ENCODE measurements at places on chromosomes 11 and 22. TPM values are rescaled to one million over a fixed set of nuclear protein-coding genes. Genes with fewer than 3 reads are reported as not detected.

DNA sequence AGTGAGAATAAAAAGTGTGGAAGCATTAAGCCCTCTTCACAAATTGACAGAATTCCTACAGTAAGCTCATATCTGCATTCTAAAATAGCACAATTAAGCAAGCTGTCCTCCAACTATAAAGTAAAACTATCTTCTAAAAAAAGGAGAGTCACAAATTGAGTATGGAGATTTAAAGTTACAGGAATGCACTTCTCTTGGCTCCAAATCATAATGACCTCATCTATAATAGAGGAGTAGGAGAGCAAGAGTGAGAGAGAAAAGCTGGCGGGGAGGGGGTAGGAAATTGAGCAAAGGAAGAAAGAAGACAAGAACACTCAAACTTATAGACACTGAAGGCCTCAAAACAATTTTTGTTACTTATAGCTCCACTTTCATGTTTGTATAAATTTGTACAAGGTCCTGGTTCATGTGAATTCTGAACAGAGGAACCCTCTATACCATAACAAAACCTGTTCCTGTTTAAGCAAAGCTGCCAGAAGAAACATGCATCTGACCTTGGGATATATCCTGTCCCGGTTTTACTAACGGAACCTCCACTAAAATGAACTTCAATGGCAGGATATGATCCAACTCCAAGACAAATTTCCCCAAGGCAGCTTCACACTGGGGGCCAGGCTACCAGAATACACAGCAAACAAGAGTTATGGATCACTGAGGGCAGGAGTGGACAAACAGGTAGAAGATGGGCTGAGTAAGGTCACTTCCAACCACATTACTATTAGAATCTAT, 37.2 kb downstream of the SLC35F2 start:
- DNase-seq: no peak

DNA sequence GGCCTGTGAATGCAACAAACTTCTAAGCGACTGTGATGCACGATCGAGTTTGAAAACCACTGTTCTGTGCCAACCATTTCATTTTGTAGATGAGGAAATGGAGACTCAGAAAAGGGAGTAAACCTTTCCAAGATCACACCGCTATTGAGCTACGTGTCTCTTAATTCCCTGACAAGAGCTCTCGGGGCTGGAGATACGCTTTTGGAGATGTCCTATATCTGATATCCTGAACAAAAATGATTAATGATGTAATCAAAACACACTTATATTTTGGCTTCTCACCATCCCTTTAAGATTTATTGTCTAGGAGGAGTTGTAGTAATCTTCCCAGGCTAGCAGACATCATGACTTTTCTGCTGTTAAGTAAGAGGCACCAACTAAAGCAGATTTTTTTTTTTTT, 1.7 kb upstream of the PARVA start:
- DNase-seq: no peak

Gene FERMT3
- 1.9 TPM for polyA plus RNA-seq

Gene TUBA8
- polyA plus RNA-seq: 1.3 TPM

GRCh38 chr11:123672568-123672967, 18.1 kb upstream of the SCN3B start:
- no peak for DNase-seq

Gene DRICH1
- not detected for polyA plus RNA-seq

DNA sequence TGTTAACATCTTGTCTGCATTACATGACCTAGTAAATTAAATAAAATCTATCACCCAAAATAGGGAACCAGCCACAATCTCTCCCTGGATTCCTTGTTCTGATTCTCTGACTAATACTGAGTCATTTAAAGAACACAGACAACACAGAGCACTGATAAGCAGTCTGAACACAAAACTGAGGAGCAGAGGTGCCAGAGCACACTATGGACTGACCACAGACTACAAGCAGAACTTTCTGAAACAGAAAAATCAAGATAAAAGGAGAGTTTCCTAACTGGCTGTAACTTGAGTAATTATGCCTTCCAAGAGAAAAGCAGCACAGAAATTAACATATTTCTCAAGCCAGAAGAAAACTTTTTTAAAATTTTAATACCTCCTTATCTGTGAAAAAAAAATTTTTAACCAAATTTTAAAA, 128.8 kb downstream of the SGSM3 start:
- peak; percentile 97 for DNase-seq

GRCh38 chr11:126082251-126083109, 19.8 kb upstream of the CDON start:
- no peak for DNase-seq

DNA sequence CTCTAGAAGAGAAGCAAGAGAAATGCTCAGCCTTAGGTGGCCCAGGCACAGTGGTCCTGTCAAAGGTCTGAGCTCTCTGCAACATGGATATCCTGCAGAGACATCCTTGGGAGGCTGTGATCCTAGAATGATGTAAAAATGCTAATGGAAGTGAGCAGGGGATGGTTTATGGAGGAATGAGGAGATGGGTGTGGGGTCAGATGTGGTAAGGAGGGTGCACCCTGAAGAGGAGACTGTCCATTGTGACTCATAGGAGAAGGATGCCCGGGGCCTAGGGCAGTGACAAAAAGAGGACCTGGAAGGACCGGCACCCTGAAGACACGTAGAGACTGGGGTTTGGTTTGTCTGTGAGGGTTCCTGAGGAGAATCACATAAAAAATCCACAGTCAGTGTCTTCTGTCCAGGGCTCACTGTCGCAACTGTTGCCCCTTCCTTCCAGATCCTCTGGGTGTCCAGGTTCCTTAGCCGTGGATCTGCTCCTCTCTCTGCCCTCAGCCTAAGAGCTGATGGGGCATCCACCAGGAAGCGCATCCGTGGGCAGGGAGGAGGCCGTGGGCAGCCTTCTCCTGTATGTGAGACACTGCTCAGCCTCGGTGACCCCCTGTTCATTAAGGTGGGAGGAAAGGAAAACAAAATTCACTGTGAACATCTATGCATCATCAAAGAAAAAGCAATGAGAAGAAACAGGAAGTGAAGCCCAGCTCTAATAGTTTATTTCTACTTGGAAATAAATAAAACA, 110.7 kb downstream of the VPREB1 start:
- DNase-seq: no peak

GRCh38 chr11:61587541-61587941, 6.7 kb upstream of the SYT7 start:
- DNase-seq: no peak

DNA sequence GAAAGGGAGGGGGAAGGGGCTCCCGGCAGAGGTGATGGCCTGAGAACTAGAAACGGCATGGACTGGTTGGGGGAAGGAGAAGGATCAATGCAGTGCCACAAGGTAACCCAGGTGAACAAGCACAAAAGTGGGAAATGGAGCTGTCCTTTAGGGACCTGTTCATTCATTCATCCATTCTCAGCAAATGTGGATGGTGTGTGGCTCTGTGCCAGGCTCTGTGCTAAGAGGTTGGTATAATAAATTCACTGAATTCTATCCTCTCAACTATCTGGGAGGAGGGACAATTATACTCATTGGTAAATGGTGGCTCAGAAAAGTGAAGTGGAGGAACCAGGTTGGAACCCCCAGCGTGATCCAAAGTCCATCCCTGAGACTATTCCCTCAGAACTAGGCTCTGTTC, 18.6 kb upstream of the ARAP1 start:
- DNase-seq: no peak

DNA sequence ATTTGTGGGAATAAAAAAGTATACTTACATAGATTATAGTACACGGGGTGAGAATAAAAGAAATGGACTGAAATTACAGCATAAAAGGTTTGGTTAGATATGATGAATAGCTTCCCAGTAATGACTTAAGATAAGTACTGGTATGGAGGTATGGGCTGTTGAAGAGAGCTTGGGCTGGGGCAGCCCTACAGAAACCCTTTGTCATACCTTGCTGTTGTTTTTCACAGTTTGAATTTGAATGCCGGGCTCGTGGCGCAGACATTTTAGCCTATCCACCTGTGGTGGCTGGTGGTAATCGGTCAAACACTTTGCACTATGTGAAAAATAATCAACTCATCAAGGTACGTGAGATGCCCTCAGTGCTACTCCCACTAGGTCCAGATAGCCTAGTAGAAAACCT, 42.3 kb upstream of the RBX1 start:
- no peak for DNase-seq

- DNase-seq: no peak
Measured at GRCh38 chr22:24159650-24160049, 21.6 kb upstream of the SUSD2 start.

Gene FOLR3
- 0.85 TPM for polyA plus RNA-seq

DNA sequence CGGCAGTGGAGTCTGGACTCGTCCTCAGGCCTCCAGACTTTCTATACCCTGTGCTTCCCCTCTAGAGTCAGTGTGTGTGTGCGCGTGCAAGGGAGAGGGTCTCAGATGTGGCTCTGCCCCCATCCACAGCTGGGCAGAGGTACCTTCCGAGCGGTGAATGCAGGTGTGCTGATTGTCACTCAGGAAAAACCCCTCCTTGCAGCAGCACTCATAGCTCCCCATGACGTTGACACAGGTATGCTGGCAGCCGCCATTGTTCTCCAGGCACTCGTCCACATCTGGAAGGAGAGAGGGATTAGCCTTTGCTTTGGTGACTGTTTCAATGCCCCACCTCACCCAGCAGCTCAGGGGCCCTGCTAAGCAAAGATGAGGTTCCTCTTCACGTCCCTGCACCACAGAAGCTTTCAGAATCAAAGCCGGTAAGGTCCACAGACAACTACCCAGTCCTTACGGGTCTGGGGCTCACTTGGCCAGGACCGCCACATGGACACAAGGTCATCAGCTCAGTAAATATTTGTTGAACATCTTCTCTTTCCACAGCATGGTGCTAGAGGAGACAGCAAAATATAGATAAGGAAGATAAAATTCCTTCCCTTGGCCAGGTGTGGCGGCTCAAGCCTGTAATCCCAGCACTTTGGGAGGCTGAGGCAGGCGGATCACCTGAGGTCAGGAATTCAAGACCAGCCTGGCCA, 16.9 kb downstream of the SCUBE2 start:
- DNase-seq: no peak

Gene HYOU1
- 115 TPM for polyA plus RNA-seq

Gene PYGM
- 0.10 TPM for polyA plus RNA-seq

Gene CNIH2
- polyA plus RNA-seq: 1.2 TPM

Gene OR10A2
- not detected for polyA plus RNA-seq

Gene CCDC116
- polyA plus RNA-seq: 0.10 TPM

Gene MS4A3
- polyA plus RNA-seq: not detected

- no peak for DNase-seq
Measured at GRCh38 chr11:126385991-126386728, 30.7 kb downstream of the ST3GAL4 start.

GRCh38 chr22:50583294-50583861, 729 bp upstream of the CHKB start:
- no peak for DNase-seq

Gene COX8A
- 359 TPM for polyA plus RNA-seq

GRCh38 chr11:101104716-101105115, 24.9 kb downstream of the PGR start:
- no peak for DNase-seq

GRCh38 chr11:859394-860131, 16.9 kb downstream of the TSPAN4 start:
- no peak for DNase-seq

Gene KRTAP5-1
- polyA plus RNA-seq: not detected
